ENCODE measurements at places on chromosomes 11 and 22.

DNA sequence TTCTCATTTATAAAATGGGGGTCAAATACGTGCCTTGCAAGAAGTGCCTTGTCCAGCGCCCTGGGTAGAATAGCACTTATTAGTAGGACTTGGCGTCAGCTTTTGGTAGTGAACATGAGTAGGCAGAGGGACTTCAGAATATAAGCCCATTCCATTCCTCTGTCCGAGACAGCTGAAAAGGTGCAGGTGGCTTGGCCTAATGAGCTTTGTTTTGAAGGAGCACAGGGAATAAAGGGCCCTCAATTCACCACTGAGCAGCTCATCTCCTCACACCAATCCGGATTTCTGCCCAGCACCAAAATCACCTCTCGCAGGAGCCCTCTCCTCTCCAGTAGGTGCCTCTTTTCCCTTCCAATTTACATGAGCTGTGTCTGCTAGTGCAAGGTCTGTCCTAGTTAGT is 91.2 kb downstream of the DSCAML1 start:
- H3K27ac ChIP-seq, result no peak overlapping the region
- H3K4me3 ChIP-seq, result no peak overlapping the region
- H3K36me3 ChIP-seq, result no peaks in the 10 kb centered on the region
- H3K27me3 ChIP-seq, result peaks cover 54% of the 10 kb centered on the region
- no peak for DNase-seq

DNA sequence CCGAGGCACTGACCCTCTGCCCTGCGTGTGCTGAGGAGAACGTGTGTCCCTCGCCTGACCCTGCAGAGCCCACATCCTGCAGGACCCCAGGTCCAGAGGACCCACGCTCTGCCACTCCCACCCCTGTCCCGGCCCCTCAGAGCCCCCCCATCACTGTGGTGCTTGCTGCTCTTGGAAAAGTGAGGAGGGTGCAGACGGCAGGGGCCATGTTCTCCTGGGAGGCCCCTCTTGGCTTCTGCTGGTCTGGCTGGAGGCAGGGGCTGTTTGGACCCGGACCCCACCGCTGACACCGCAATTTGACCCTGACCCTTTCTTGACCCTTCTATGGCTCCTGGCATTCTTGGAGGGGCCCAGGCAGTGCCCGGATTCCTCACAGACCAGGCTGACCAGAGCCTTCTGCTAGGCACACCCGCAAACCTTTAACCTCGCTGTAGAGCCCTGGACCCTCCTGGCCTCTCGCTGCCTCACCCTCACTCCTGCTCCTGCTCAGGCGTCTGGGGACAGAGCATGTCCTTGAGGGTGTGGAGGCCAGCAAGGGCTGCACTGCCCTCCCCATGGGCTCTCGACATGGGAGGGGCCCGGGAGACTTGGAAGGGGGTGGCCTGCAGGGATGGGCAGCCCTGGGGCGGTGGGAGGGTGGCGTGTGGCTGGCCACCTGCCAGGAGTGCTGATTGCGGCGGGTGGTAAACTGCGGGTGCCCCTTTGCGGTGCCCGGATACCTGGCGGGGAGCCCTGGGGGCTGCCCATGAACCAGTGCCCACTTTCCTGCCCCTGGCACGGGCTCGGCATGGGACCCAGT is 37.0 kb upstream of the MUC5AC start:
- DNase-seq, result no peak
- no peaks in the 10 kb centered on the region for H3K4me1 ChIP-seq
- no peak overlapping the region for H3K27ac ChIP-seq
- peaks cover 34% of the 10 kb centered on the region for H3K27me3 ChIP-seq
- H3K4me3 ChIP-seq, result no peak overlapping the region

DNA sequence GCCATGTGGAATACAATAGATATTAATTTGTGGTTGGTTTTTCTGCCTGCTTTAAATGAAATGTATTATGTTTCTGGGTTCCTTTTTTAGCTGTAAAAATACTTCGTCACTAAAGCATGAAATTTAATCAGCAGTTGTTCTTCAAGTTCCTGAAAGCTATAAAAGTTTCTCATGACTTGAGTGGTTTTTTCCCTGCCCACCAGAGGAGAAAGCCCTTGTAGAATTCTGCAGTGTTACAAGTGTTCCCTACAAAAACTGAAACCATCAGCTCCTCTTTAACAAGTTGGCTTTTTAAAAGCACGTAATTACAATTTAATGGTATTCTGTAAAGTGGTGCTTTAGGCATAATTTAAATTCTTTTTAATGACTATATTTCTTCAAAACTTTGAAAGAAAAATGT is 56.2 kb downstream of the PANX1 start:
- H3K4me1 ChIP-seq, result peaks cover 24% of the 10 kb centered on the region
- H3K27ac ChIP-seq, result peak overlapping the region; percentile 59
- no peaks in the 10 kb centered on the region for H3K27me3 ChIP-seq
- no peak for DNase-seq
- no peak overlapping the region for H3K4me3 ChIP-seq

DNA sequence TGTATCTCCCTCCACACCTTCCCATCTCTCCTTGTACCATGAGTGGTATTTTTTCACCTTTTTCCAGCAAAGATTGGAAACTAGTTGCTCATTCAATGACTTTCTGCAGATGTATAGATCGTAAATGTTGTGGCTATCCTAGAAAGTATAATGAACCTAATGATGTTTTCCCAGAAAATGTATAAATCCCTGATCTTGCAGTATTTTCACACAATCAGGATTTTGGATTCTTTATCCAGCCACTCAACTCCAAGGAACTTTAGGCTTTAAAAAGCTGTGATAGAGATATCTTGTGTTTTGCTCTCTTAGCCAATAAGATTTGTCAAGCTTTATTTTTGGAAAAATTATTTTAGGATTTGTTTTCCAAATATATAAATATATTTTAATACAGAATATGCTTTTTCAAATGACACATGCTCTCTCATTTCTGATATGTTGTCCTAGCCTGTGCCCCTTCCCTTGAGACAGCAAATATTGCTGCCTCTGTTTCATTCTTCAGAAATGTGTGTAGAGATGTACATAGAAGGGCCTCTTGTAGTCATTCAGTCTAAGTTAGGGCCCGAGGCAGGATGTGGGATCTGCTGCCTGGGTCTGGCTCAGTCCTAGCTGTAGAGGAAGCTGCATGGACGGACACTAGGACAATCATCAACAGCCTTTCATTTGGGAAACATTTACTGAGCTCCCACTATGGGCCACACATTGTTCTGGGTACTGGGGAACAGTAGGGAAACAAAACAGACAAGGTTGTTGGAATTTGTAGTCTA is 62.4 kb downstream of the NAV2 start:
- H3K27ac ChIP-seq, result no peak overlapping the region
- H3K27me3 ChIP-seq, result peaks cover 21% of the 10 kb centered on the region
- DNase-seq, result no peak
- H3K4me1 ChIP-seq, result peaks cover 23% of the 10 kb centered on the region
- peak overlapping the region; percentile 51 for H3K4me3 ChIP-seq

GRCh38 chr11:67002297-67002913 is 20.5 kb upstream of the SYT12 start:
- no peaks in the 10 kb centered on the region for H3K27me3 ChIP-seq
- H3K4me3 ChIP-seq, result no peak overlapping the region
- DNase-seq, result no peak
- no peak overlapping the region for H3K27ac ChIP-seq
- H3K4me1 ChIP-seq, result peaks cover 6% of the 10 kb centered on the region

- DNase-seq, result no peak
- H3K36me3 ChIP-seq, result peaks cover 23% of the 10 kb centered on the region
- no peak overlapping the region for H3K27ac ChIP-seq
- no peaks in the 10 kb centered on the region for H3K4me1 ChIP-seq
- no peak overlapping the region for H3K4me3 ChIP-seq
- H3K27me3 ChIP-seq, result no peaks in the 10 kb centered on the region
These were observed 16.5 kb downstream of the ATP6V1E1 start for GRCh38 chr22:17612057-17612456.
